KBM-7 (cell line): ENCODE measurements at places on chromosomes 4 and X.

DNA sequence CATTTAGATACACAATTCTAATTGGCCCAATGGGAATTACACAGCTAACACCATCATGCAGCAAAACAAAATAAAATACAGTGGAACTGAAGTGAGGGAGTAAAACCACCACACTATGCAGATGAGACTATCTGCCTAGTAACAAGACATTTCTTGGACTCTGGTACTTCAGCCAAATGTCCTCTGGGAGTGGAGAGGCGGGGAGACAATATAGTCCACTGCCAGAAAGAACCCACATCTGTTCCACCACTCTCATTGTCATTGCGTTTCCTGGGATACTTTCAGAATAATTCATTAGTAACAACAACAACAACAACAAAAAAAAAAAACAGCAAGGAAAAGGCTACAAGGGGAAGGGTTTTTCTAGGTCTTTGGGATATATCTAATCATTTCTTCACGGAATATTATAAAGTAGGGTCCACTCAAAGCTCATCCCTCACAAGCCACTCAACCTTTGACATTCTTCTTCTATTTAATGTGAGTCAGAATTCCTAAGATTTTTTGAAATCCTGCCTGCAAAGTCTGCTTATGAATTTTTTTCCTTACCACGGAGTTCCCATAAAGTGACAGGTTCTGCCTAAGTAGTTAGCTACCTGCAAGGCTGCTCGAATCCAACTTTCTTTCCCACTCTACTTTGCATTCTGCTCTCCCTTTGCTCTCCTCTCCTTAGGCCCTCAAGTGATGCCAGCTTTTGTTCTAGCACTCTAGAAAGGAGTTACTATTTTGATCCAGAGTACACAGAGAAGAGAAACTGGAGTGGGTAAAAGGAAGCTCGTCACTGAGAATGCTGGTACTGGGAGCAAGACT is 254.6 kb downstream of the CHIC1 start:
- no peak for DNase-seq

- DNase-seq, result no peak
Measured at GRCh38 chr4:154345359-154345758, 146.2 kb downstream of the DCHS2 start.

DNA sequence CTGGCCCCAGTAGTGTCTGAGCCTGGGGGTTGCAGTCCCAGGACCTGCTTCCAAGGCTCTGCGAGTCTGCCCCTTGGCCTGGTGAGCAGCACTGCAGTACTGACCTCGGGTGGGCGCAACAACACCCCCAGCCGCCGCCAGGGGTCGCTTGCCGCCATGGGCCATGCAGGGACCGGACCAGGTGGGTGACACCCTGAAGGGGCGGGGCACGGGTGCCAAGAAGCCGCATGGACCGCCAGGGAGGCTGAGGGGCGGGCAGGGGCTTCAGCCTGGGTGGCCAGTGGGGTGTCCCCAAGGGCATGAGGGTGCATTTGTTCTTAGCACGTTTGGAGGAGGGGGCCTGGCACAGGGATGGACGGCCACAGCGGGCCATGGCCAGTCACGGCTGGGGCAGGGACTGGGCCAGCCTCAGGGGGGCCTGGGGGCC is 25.0 kb downstream of the TACC3 start:
- DNase-seq, result peak; percentile 75

DNA sequence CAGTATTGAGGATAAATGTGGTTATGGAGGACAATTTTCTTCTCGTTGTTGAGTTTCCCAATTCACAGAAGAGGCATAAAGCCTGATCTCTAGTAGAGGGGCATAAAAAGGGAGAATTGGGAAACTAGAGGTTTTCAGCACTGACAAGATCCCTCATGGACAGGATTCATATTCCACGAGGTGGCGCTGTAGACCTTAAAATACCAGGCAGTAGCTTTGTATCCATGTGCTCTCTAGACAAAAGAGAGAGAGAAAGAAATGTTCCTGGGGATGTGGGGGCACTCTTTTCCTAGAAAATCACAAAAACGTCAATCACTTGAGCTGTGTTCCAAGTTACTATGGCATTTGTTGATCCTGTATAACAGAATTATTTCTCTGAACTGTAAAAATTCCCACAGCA is 128.3 kb downstream of the MAGEE1 start:
- DNase-seq, result peak; percentile 75

DNA sequence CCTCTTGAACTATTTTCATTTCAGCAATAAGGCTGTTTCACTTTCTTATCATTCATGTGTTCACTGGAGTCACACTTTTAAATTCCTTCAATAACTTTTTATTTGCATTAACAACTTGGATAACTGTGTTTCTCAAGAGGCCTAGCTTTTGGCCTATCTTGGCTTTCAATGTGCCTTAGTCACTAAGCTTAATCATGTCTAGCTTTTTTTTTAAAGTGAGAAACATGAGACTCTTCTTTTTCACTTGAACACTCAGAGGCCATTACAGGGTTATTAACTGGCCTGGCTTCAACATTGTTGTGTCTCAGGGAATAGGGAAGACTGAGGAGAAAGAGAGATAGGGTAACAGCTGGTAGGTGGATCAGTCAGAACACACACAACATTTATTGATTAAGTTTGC is 64.0 kb upstream of the VCX2 start:
- no peak for DNase-seq
